ENCODE measurements at places on chromosomes 5 and 9. TPM values are rescaled to one million over a fixed set of nuclear protein-coding genes. Genes with fewer than 3 reads are reported as not detected.

PHF24 gene
- 0.08 TPM for total RNA-seq

DNA sequence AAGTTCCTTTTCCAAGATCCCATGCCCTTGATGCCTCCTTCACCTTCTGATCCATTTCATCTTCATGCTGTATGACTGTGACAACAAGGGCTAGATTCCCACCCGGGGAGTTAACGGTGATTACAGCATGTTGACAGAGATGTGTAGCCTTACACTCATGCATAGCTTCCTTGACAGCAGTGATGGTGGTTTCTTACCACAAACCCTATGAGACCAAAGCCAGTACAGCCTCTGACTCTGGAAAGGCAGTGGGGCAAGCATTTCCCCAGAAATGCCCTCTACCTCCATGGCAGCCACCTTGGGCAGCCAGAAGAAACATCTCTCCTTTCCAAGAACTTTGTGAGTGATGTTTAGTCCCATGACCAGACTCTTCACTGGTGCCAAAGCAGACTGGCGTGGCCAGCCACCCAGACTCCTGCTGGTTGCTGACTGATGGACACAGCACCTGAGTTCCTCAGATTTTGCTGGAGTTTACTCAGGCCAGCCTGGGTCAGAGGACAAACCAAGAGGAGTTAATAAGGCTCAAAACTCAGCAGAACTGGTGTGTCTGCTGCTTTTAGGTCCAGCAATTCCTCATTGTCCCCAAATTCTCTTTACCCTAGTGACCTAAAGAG, 199.7 kb upstream of the SLC27A6 start:
- no peak overlapping the region for H3K27ac ChIP-seq
- DNase-seq: no peak
- no peaks in the 10 kb centered on the region for H3K36me3 ChIP-seq
- H3K4me1 ChIP-seq: no peaks in the 10 kb centered on the region
- H3K4me3 ChIP-seq: no peak overlapping the region

DNA sequence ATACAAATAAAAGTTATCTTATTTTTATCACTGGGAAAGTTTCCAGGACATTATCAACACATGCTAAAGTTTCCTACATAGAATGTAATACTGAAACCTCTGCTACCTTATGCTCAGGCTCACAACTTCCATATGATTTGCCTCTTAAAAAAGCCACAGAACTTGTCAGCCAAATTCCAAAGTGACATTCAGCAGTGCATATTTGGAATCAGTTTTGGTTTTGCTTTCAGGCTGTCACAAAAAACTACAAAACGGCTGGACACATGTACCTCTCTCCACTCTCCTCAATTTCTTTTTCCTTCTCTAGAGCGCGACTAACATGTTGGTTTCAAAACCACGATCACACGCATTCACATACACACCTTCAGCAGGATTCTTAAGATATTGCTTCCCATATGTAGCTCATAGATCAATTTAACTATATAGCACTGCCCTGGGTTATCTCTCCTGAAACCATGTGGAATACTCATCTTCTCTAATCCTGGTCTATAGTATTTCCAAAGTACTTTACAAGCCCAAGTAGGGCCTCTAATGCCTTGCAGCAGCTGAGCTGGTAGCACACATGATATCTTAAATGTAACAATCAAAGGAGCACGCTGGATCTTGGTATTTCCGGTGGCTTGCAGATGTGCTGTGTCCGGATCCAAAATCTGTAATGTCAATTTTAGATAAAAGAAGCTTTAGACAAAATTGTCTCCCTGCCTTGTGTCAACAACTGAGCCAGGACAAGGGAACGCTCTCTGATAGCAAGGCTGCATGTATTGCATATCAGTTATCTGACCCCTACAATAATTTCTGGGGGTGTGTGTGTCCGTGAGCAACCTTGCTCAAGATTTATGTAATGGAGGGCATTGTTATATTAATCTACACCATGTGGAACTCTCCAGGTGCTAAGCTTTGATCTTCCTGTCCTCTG, 203.2 kb downstream of the DMRT2 start:
- no peak for DNase-seq
- no peaks in the 10 kb centered on the region for H3K27me3 ChIP-seq
- no peaks in the 10 kb centered on the region for H3K4me1 ChIP-seq
- H3K4me3 ChIP-seq: no peak overlapping the region
- H3K27ac ChIP-seq: no peak overlapping the region

DNA sequence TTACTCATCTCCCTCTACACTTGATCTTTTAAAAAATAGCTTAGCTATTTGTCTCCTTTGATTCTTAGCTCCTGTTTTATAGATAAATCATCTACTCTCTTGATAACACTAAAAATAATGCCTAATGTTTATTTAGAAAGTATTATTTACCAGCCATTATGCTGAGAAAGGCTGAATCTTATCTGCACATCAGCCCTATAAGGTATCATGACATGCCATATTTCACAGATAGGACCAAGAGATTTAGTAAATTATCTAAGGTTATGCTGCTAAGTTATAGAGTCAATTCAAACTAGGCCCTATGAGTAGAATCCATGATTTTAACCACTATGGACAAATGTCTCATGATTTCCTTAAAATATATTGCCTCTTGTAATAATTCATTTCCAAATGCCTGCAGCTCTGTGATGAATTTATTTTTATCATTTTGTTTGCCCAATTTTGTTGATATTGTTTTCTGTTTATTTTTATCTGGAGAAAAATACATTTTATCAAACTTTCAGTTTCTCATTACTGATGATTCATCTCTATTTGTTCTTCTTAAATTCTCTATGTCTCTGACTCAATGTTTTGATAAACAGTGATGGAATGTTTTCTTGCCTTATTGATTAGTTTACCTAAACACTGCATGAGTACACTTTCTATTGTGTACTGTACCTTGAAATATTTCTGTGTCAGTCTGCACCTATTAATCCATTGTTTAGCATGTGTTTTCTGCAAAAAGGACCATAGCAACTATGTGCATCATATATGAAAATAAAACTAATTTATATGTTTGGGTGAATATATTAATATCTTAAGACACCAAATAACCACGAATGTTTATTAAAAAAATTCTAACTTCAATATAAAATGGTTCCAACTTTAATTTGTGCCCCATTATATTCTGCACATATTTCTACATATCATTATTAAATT, 300.8 kb downstream of the CDH9 start:
- no peaks in the 10 kb centered on the region for H3K4me1 ChIP-seq
- no peaks in the 10 kb centered on the region for H3K27me3 ChIP-seq

DNA sequence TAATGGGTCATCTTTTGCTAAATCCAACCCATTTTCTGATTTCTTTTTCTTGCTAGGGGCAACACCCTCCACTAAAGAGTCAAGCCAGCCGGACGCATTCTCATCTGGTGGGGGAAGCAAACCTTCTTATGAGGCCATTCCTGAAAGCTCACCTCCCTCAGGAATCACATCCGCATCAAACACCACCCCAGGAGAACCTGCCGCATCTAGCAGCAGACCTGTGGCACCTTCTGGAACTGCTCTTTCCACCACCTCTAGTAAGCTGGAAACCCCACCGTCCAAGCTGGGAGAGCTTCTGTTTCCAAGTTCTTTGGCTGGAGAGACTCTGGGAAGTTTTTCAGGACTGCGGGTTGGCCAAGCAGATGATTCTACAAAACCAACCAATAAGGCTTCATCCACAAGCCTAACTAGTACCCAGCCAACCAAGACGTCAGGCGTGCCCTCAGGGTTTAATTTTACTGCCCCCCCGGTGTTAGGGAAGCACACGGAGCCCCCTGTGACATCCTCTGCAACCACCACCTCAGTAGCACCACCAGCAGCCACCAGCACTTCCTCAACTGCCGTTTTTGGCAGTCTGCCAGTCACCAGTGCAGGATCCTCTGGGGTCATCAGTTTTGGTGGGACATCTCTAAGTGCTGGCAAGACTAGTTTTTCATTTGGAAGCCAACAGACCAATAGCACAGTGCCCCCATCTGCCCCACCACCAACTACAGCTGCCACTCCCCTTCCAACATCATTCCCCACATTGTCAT, 72.0 kb downstream of the NUP214 start:
- H3K27ac ChIP-seq: no peak overlapping the region
- H3K36me3 ChIP-seq: no peaks in the 10 kb centered on the region
- DNase-seq: no peak
- H3K4me1 ChIP-seq: no peaks in the 10 kb centered on the region

DNA sequence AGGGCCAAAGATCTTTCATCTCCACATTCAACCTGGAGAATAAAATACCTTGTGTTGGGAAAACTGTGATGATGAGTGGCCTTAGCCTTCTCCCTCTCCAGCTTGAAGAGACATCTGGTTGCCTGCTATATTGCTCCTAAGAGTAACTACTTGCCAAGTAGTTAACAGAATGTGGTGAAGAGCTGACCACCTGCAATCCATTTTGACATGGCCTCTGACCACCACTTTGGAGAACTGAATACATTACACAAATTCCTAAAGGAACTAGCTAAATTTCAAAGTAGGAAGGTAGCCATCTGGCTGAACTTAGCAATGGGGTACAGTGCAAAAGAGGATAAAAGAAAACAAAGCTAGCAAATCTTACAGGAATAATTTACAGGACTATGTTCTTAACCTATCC, 7.2 kb downstream of the TBCA start:
- H3K27me3 ChIP-seq: no peaks in the 10 kb centered on the region
- DNase-seq: no peak
- H3K4me3 ChIP-seq: no peak overlapping the region

IFNA4 gene
- not detected for total RNA-seq

GRCh38 chr9:127905004-127905728, 5.8 kb upstream of the ST6GALNAC6 start:
- H3K27ac ChIP-seq: peak overlapping the region; percentile 71
- H3K4me3 ChIP-seq: no peak overlapping the region
- DNase-seq: no peak
- H3K4me1 ChIP-seq: peaks cover 22% of the 10 kb centered on the region

DNA sequence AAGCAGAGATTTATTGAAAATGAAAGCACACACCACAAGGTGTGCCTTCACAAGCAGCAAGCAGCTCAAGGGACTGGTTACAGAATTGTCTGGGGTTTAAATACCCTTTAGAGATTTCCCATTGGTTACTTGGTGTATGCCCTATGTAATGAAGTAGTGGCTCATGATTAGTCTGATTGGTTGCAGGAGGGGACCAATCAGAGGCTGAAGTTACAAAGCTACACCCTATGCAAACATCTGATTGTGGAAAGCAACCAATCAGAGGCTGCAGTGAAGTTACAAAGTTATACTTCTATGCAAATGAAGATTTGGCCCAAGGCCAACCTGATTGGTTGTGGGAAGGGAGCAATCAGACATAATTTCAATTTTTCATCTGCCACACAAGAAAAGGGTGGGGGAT, 119.9 kb downstream of the C9orf152 start:
- H3K27ac ChIP-seq: no peak overlapping the region
- no peak for DNase-seq
- H3K27me3 ChIP-seq: no peaks in the 10 kb centered on the region
- no peak overlapping the region for H3K4me3 ChIP-seq

DNA sequence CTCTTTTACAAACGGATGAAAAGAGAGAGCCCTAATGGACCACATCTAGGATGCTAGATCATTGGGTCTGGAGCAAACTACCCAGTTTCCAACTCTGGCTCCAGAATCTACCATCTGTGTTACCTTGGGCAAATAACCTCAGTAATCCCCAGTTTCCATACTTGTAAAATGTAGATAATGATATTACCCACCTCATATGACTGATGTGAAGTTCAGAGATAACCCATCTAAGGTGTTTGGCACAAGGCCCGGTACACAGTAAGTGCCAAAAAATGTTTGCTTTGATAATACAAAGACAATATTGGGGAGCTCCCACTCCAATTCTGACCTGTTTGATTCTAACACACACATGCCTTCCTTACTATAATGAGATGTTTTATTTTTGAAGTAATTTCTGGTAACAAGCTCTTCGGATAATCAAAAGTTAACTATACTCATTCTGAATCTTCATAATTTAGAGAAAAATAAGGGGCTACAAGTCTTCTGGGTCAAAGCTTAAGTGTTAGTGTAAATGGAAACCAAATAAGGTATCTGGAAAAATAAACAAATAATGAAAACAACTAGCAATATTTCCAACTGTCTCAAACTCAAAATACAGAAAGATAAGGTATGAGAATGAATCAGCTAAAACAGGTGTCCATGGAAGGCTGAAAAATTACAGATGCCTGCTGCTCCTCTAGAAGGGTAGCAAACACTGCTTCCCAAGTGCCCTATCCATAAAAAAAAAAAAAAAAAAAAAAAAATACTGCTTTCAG, 30.4 kb downstream of the ELL2 start:
- no peak overlapping the region for H3K4me3 ChIP-seq
- H3K27ac ChIP-seq: no peak overlapping the region
- no peaks in the 10 kb centered on the region for H3K27me3 ChIP-seq
- H3K36me3 ChIP-seq: no peaks in the 10 kb centered on the region

- H3K36me3 ChIP-seq: no peaks in the 10 kb centered on the region
- no peaks in the 10 kb centered on the region for H3K27me3 ChIP-seq
- H3K4me1 ChIP-seq: no peaks in the 10 kb centered on the region
- H3K27ac ChIP-seq: no peak overlapping the region
- no peak for DNase-seq
Measured at GRCh38 chr9:270657-271237, 56.1 kb downstream of the DOCK8 start.

DNA sequence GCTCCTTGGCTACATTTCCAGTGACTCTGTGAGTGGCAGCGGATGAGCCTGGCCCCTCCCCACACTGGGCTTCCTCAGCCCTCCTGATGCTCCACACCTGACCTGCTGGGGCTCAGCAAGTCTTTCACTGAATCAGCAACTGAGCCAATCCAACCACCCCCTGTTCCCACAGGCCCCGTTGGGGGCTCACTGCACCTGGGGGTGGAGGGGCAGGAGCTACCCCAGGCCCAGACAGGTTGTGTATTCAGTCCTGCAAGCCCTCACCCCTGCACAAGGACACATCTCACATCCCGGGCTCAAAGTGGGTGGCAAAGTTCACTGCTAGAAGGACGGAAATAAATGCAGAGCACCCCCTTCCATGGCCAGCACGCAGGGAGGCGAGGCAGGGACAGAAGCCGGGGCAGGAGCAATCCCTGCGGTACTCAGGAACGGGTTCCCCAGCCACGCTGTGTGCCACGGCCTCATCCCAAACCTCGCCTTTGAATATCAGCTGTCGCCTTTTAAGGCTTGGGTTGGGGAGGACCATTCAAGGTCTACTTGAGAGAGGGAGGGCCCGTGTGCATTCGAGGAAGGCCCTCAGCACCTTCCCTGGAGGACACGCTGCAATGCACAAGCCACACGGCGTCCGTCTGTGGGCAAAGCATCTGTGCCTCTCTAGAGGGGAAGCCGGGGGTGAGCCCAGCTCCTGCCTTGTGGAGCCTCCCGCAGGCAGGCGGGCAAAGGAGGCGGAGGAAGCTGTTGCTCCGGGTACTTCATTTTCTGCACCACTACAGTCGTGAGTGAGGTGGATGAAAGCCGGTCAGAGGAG, 75.0 kb upstream of the SARDH start:
- no peaks in the 10 kb centered on the region for H3K36me3 ChIP-seq
- H3K27me3 ChIP-seq: no peaks in the 10 kb centered on the region
- H3K27ac ChIP-seq: no peak overlapping the region
- no peak for DNase-seq
- H3K4me1 ChIP-seq: no peaks in the 10 kb centered on the region
